ENCODE measurements at places on chromosomes 11 and 22.

- DNase-seq, result no peak
Observed at GRCh38 chr11:88357323-88358039, 19.9 kb upstream of the CTSC start.

DNA sequence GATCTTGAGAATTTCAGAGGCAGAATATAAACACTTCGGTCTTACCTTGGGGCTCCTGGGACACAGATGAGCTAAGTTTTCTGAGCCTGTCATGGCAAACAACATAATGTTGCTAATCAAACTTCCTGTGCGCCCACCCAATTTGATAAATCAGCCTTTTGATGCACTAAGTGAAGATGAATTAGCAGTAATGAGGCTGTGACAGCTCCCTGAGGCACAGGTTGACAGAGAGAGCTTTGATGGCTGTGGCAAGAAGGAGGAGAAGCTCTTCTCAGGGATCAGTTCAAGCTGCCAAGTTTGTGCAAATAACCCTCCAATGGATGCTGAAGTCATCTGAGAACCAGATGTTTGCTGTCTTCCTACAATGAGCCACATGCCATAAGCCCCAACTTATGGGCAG lies 34.4 kb downstream of the DRD2 start:
- DNase-seq, result no peak

GRCh38 chr22:37967637-37968451 lies 14.3 kb downstream of the POLR2F start:
- no peak for DNase-seq

GRCh38 chr11:45371251-45372115 lies 85.3 kb upstream of the SYT13 start:
- DNase-seq, result no peak

DNA sequence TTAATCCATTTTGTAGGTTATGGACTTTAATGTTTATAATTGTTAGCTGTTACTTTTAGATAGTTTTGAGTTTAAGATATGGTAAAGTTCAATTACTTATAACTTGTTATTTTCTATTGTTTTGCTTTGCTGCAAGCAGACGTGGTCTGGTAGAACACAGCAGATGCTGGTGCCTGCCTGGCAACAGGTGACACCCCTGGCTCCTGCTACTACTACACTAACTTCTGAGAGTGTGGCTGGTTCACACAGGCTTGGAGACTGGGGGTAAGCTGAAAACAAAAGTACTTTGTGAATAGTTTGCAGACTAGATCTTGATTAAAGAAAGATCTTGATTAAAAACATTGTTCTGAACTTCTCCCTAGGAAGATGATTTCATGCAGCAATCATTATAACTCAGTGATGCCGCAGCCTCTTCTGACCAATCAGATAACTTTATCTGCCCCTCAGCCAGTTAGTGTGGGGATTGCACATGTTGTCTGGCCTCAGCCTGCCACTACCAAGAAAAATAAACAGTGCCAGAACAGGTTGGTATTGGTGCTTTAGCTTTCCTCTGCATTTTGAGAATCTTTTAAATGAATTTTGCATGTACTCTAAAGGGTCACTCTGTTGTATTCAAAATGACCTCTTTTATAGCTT lies 90.4 kb downstream of the HIPK3 start:
- no peak for DNase-seq

GRCh38 chr11:2752923-2753322 lies 53.1 kb upstream of the KCNQ1OT1 start:
- no peak for DNase-seq
